ENCODE measurements at places on chromosomes 3 and 15.

GRCh38 chr15:77104155-77104554 lies 33.2 kb upstream of the TSPAN3 start:
- DNase-seq, result no peak

DNA sequence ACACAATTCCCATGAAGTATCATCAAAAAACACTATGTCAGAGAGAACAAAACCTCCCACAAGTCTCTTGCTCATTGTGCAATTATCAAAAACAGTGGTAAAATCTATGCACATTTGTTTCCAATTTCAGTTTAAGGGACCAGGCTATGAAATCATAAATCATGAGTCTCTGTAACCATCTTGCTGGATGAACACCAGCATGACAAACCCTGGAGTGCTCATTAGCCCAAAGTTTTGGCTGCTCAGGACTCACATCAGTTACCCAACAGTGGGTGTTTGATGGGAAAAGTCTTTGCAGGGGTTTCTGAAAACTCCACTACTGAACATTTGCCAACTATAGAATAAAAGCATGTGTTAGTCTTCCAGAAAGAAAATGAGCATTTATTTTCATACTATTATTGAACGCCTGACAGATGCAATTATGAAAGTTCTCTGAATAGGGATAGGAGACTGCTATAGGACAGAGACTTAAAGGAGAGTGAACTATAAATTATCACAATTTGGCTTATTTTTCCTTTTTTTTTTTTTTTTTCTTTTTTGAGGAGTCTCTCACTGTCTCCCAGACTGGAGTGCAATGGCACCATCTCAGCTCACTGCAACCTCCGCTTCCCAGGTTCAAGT lies 240.8 kb upstream of the KCNMB2 start:
- DNase-seq, result no peak

DNA sequence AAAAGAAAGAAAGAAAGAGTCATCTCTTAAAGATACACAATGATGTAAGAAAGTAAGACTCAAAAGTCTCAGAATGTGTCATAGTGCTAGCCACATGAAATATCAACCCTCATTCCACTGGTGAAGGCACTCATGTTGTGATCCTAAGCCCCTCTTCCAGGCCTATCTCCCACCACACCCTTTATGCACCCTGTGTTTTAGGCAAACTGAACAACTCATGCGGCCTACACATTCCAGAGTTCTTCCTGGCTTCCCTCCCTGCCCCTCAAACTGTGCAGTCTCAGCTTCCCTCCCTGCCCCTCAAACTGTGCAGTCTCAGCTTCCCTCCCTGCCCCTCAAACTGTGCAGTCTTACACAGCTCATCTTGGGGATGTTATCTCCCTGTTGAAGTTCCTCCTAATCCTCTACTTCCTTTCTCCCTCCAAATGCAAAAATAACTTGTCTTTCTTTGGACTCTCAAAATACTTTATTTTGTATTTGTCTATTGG lies 69.0 kb upstream of the FNDC3B start:
- no peak for DNase-seq

DNA sequence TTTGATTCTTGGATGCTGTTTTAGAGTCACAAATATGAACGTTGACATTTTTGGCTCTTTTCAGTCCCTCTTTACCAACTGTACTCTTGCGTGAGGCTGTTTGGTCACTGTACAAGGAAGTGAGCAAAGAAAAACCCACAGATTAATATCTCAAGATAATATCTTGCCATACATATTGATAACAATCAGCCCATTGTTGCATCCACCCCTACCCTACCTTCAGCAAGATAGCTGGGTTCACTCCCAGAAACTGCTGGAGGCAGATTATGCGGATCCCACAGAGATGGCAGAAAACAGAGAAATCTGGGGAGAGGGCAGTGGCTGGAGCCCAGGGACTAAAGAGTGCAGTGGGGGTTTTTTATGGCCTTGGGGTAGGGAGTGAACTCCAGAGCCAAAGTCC lies 29.9 kb upstream of the MFSD1 start:
- no peak for DNase-seq

- DNase-seq, result peak; percentile 65
Observed at GRCh38 chr3:183265834-183266417, 12.9 kb downstream of the B3GNT5 start.

DNA sequence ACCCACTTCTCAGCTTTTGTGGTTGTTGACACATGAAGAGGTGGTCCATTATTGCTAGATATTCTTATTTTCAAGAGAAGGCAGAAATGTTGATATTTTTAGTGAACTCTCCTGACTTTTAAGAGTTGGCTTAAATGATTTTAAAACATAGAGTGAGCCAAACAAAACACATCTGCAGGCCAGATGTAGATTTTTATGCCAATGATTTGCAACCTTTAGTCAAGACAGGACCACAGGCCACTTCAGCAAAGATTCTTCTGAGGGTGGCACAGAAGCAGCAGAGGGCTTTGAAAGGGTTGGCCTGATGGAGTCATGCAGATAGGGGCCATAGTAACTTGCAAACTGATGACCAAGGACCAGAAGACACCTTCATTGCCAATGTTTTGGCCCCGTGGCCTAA lies 276.5 kb upstream of the P2RY1 start:
- DNase-seq, result no peak

DNA sequence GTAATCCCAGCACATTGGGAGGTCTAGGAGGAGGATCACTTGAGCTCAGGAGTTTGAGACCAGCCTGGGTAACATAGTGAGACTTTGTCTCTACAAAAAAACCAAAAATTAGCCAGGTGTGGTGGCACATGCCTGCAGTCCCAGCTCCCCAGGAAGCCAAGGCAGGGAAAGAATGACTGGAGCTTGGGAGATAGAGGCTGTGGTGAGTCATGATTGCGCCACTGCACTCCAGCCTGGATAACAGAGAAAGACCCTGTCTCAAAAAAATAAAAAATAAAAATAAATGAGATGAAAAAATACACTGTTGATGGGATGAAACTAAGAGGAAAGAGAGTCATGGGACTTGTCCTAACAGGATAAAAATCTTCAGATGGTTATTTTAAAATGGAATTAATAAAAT lies 137.6 kb downstream of the IMPG2 start:
- DNase-seq, result no peak

- no peak for DNase-seq
Observed at GRCh38 chr3:176075046-176075445, 1122.2 kb downstream of the TBL1XR1 start.

DNA sequence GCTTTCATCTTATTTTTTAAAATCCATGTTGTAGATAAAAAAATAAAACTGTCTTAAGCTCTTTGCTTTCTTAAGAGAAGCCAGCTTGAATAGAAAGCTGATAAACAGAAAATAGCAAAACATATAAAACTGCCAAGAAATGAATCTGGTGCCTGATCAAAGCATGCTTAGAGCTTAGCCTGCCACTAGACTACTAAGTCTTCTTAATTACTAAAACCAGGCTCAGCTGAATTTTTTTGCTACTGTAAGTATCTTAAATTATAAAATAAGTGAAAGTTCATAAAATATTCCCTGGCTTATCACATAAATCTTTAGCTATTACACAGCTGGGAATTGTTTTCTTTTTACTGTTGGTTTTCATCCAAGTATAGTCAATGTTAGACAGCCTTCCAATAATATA lies 803.9 kb downstream of the DIPK2A start:
- DNase-seq, result no peak

DNA sequence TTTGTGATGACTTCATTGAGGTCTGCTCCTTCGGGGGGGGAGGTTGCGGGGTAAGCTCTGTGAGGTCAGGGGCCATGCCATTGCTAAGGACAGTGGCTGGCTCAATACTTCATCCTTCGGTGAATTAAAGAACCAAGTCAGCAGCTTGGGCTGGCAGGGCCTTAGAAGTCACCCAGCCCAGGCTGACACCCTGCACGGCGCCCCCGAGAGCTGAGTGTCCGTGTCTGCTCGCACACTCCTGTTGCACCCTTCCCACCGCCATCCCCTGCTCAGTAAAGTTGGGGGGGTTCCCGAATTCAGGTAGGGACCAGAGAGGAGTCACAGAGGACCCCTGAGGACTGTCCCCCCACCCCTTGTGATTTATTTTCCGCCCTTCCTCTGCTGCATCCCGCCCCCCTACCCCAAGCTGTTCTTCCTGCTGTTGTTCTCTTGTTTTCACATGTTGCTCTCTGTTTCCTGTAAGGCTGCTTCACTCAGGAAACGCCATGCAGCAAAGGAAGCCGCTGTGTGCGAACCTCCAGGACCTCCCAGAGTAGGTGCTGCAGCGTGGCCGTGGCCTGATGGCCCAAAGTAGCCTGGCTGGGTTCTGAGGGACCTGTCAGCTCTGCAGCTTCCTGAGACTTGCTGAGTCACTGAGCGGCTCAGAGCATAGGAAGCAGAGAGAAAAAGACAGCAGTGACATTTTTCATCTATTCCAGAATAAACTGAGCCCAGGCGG lies 14.4 kb downstream of the EFCC1 start:
- DNase-seq, result peak; percentile 42

- DNase-seq, result no peak
Observed at GRCh38 chr3:127452321-127452821, 138.2 kb downstream of the TPRA1 start.

DNA sequence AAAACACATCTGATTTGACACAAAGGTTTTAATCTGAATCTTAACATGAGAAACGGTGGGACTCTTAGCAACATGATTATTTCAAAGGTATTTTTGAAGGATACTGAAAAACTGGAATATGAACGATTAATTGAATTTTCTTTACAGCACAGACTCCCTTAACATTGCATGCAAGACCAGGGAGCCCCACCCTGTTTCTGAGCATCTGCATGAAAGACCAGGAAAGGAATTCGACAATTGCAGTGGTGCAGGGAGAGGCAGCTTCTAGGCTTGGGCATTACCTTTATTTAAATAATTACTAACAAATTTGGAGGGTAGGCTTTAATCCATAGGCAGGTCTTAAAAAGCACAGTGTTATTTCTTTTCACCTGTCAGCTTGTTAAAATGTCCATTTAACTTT lies 240.6 kb upstream of the TOPAZ1 start:
- no peak for DNase-seq

DNA sequence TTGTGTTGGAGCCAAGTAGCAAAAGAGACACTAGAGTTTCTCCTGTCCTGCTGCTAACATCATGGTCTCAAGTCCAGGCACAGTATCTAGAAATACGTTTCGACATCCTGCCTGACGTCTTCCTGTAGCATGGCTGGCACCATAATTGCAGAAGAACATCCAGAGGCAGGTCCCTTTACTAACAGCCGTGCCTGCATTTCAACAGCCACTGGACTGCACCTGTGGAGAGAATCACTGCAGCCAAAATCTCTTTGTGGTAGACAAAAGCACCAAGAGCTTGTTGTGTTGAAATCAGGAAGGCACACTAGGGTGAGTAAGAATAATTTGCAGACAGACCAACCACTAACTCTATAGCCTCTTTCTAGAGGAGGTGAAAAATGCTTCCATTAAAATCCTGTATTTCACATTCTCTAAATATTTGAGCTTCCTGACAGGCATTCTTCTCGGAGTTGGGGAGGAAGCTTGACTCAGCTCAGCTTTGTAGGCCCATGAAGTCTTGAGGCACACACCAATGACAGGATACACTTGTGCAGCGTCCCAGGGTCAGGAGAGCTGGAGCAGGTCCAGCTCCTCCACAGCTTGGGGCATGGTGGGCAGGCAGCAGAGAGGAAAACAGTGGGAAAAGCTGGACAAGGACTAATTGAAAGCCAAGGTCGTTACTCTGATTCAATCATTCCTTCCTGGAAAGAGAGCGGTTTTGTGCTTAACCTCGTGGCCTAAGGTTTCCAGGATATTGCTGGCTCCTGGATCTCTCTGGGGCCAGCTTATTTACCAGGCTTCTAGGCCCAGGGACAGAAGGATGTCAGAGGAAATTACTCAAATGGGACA lies 244.9 kb downstream of the FAM43A start:
- peak; percentile 47 for DNase-seq

DNA sequence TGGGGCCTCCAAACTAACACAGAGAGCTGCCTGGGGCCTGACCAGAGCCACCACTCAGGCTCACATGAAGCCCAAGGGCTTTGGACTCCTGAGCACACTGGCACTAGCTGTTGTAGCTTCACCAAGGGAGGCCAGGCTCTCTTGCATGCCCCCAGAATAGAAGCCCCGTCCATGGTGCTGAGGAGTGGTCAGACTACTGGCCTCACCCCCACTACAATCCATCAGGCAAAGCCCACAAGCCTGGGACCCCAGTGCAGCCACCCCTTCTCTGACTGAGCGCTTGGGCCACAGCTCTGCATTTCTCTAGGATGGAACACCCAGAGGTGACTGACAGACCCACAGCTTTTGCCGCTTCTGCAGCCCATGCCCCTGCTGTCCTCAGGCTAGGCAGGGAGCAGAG lies 180.8 kb downstream of the PYDC2 start:
- DNase-seq, result no peak

- no peak for DNase-seq
Observed at GRCh38 chr3:1087066-1087560, 5.7 kb upstream of the CNTN6 start.

DNA sequence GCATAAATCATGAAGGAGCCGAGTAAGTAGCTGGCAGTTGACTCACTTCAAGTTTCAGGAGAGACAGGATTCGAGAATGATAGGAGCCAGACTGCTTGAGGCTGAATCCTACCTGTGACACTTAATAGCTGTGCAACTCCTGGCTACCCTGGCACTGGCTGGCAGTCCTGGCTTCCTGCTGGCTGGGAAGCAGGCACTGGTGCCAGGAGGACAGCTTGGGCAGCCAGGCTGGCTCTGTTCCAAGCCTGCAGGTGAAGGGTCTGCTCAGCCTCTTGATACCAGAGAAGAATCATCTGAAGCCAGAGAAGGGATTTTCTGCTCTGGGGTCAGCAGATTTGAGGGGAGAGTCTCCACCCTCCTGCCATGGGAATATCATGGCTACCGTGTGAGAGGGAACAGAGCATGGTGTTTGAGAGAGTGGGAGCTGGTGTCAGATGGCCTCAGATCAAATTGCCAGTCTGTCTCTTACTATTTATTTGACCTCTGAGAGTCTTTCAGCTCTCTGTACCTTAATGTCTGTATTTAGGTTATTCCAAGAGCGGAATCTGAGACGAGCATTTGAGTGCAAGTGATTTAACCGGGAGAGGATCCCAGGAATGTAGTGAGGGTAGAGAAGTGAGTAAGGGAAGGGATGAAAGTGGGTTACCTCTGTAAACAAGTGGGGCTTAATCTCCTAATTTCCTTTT lies 4.4 kb upstream of the XIRP1 start:
- DNase-seq, result no peak

GRCh38 chr3:169815590-169816150 lies 3.0 kb upstream of the LRRC34 start:
- no peak for DNase-seq

DNA sequence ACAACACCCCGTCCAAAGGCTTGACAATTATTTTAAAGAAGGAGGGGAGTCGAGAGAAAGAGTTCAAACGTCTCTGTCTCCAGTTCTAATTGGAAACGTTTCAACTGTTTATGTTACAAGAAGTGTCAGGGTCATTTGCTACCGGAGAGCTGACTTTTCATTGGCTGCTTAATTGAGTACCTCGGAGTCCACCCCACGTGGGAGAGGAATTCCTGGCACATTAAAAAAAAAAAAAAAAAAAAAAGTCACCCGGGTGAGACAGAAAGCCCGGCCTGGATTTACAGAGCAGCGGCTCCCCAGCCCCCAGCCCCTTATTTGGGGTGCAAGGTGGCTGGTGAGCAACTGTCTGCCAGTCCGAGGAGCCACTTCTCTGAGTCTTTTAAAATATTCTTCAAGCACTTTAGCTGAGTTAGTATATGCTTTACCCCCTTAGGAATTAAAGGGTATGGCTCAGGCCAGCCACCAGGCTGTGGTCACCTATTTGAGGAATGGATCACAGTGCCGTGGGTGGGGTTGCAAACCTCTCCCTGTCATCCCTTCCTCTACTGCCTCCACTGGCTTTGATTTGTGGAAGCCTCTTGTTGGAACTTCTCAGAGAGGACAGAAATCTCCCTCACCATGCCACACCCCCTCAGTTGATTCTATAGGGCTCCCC lies 3.9 kb upstream of the TLE3 start:
- peak; percentile 72 for DNase-seq

- DNase-seq, result peak; percentile 90
Observed at GRCh38 chr3:46130631-46131310, 77.3 kb downstream of the CCR1 start.

All from suppressor macrophage treated with lipopolysaccharide for 1 hour (primary cell).